ENCODE measurements at places on chromosomes 13 and 19. TPM values are rescaled to one million over a fixed set of nuclear protein-coding genes. Genes with fewer than 3 reads are reported as not detected.

Gene SYNGR4
- not detected for total RNA-seq

DNA sequence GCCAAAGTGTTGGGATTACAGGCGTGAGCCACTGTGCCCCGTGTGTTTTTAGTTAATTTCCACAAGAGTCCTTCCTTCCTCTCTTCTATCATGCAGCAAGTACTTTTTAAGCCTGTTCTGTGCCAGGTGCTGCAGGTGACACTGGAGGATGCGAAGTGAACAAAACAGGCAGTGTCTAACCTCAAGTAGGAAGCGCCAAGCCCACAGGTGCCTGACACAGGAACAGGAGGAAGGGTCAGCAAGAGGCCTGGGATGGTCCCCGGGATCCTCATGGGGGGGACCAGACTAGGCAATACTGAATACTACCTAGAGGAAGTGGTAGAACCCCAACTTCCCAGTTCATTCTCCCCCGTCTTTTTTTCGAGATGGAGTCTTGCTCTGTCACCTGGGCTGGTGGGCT lies 1.8 kb upstream of the CALR start:
- DNase-seq = no peak

GRCh38 chr19:2661615-2662014 lies 40.9 kb downstream of the GNG7 start:
- peak; percentile 22 for DNase-seq

DNA sequence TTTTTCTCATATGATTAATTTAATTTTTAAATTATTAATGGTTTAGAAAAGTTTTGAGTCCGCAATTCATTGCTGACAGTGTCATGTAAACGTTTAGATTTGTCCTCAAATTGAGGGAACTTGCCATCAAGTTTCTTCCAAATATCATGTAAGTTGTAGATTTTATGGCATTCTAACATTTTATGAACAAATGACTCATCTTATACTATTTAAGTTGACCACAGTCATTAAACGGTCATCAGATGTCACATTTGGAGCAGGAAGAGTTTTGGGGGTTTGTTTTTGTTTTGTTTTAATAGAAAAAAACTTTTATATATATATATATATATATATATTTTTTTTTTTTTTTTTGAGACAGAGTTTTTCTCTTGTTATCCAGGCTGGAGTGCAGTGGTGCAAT lies 4.3 kb downstream of the ZNF114 start:
- DNase-seq = no peak

GRCh38 chr19:29294343-29294811 lies 81.4 kb upstream of the UQCRFS1 start:
- no peak for DNase-seq

- peak; percentile 85 for DNase-seq
These were observed 79.1 kb downstream of the ATP11A start for GRCh38 chr13:112768795-112769481.
